ENCODE measurements at places on chromosomes 7 and 10. TPM values are rescaled to one million over a fixed set of nuclear protein-coding genes. Genes with fewer than 3 reads are reported as not detected.

DNA sequence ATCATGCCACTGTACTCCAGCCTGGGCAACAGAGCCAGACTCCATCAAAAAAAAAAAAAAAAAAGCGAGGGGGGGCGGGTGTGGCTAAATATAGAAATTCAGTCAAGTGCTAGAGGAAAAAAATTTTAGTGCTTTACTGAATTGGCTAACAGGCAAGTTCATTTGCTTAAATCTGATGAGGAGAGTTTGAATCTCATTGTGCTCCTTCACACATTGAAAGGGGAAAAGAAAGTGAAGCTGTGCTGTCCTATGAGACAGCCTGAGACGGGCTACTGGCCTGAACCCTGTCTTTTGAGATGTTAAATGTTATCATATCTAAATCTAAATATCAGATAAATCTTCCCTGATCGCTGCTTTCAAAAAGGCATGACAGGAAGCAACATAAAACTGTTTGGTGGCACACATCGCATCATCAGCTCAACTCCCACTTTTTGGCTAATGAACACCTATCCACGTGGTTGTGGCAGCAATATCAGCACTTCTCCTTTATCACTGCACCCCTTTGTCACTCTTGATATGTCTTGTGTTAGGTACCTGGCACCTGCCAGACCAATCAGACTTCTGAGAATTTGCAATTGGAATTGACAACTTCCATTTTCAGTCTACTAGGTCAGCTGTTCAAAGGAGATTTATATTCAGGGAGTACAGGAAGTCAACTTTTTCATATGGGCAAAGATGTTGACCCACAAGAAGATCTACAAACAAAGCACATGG is 14.0 kb upstream of the IFIT1B start:
- DNase-seq, result no peak
- peaks cover 28% of the 10 kb centered on the region for H3K4me1 ChIP-seq
- H3K4me3 ChIP-seq, result no peak overlapping the region
- H3K36me3 ChIP-seq, result no peaks in the 10 kb centered on the region

GRCh38 chr7:44990109-44991023 is 9.6 kb upstream of the CCM2 start:
- DNase-seq, result no peak
- H3K27me3 ChIP-seq, result no peaks in the 10 kb centered on the region
- H3K36me3 ChIP-seq, result peaks cover 1% of the 10 kb centered on the region
- H3K4me1 ChIP-seq, result peaks cover 6% of the 10 kb centered on the region
- H3K27ac ChIP-seq, result no peak overlapping the region

- no peak overlapping the region for H3K27ac ChIP-seq
- no peaks in the 10 kb centered on the region for H3K27me3 ChIP-seq
- H3K4me3 ChIP-seq, result no peak overlapping the region
- H3K36me3 ChIP-seq, result no peaks in the 10 kb centered on the region
- H3K4me1 ChIP-seq, result no peaks in the 10 kb centered on the region
These were observed 368.1 kb downstream of the CTNNA3 start for GRCh38 chr10:67327626-67328535.

- DNase-seq, result peak; percentile 82
- no peaks in the 10 kb centered on the region for H3K27me3 ChIP-seq
- H3K36me3 ChIP-seq, result no peaks in the 10 kb centered on the region
- no peaks in the 10 kb centered on the region for H3K4me1 ChIP-seq
- H3K4me3 ChIP-seq, result no peak overlapping the region
- H3K27ac ChIP-seq, result no peak overlapping the region
These were observed 27.2 kb downstream of the C10orf71 start for GRCh38 chr10:49325916-49326783.

- no peaks in the 10 kb centered on the region for H3K36me3 ChIP-seq
- peaks cover 42% of the 10 kb centered on the region for H3K4me1 ChIP-seq
- H3K4me3 ChIP-seq, result no peak overlapping the region
These were observed 6.2 kb downstream of the AVL9 start for GRCh38 chr7:32501522-32501921.

DNA sequence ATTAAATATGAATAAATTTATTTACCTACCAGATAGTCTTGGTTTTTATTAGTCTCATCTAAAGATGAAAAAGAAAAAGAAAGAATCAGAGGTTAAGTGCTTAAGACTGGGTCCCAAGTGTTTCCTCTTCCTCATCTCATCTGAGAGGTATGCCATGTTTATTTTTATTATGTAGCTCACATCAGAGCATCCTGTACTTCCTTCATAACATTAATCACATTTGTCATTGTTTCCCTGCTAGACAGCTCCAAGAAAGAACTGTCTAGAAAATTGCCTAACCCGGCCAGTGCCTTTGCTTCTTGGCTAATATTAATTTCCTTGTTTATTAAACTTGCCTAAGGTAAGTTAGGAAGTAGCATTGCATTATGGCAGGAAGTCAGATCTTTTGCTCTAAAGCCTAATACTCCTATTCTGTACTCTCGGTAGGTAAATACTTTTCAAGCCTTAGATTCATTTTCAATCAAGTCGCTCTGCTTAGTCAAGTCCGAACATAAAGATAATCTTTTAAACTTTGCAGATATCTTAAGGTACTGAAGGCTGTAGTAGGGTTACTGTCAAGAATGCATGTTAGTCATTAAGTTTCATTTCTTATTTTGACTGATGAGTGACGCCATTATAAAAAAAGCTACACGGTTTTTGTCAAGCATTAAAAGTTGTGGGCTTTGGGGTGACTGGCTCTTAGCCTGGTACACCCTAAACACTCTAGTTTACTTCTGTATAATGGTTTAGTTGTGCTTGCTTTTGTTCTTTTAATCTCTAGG is 47.4 kb downstream of the ZMYND11 start:
- H3K4me3 ChIP-seq, result no peak overlapping the region

DNA sequence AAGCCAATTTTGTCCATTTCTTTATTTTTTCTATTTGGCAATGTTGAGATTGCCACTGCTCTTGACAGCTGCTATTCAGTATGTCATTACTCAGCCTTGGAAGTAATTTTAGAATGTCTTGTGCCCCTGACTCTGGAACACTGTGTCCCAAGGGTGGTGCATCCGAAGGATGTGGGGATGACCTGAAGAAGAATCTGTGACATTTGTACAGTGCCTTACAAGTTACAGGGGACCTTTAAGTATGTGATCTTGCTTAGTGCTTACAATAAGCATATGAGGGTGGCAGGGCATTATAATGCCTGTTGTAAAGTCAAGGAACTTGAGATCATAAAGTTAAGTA is 239.5 kb downstream of the REEP3 start:
- DNase-seq, result no peak
- H3K4me3 ChIP-seq, result no peak overlapping the region
- H3K27ac ChIP-seq, result no peak overlapping the region

DNA sequence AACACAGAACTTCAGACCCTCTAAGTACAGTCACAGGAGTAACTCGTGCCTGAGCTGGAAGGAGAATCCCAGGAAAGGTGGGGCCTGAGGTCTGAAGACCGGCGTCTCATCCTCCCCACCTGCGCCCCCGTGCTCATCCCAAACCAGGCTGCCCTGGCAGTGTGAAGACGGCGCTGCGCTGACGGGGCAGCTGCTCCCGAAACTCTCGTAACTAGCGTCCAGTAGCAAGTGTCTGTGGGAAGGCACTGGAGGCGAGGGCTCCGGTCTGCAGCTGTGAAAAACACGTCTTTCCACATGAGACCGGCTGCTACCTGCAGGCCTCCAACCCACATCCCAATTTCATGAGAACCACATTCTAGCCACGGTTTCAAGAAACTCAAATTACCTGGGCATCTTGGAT is 136.6 kb upstream of the RNF32 start:
- no peak overlapping the region for H3K4me3 ChIP-seq
- DNase-seq, result no peak
- H3K36me3 ChIP-seq, result no peaks in the 10 kb centered on the region
- H3K4me1 ChIP-seq, result no peaks in the 10 kb centered on the region

GRCh38 chr7:7321681-7322080 is 139.3 kb downstream of the C1GALT1 start:
- no peak for DNase-seq
- no peak overlapping the region for H3K27ac ChIP-seq
- no peak overlapping the region for H3K4me3 ChIP-seq
- H3K27me3 ChIP-seq, result no peaks in the 10 kb centered on the region

GRCh38 chr10:71578069-71578468 is 141.5 kb downstream of the C10orf105 start:
- no peak for DNase-seq
- H3K36me3 ChIP-seq, result no peaks in the 10 kb centered on the region
- H3K4me1 ChIP-seq, result peaks cover 16% of the 10 kb centered on the region
- H3K27me3 ChIP-seq, result no peaks in the 10 kb centered on the region
- H3K27ac ChIP-seq, result no peak overlapping the region
- no peak overlapping the region for H3K4me3 ChIP-seq

DNA sequence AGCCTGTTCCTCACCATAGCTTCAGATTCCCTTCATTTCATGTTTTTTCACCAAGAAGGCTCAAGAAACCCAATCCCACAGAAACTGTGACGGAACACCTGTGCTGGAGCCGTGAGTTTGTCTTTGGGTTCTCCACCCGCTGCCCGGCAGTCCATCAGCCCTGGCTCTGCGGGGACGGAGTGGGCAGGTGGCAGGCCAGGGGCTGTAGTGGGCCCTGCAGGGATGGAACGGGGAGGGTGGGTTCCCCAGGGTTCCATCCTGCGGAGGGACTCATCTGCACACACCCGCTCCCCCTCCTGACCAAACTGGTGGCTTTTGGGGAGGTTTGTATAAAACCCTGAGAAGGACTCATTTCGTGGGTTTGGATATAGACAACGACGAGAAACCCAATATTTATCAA is 15.0 kb downstream of the CYP17A1 start:
- peaks cover 3% of the 10 kb centered on the region for H3K4me1 ChIP-seq
- H3K27ac ChIP-seq, result no peak overlapping the region
- no peaks in the 10 kb centered on the region for H3K27me3 ChIP-seq

GRCh38 chr10:35607475-35608327 is 2.6 kb downstream of the GJD4 start:
- peaks cover 14% of the 10 kb centered on the region for H3K4me1 ChIP-seq
- H3K27me3 ChIP-seq, result peaks cover 16% of the 10 kb centered on the region
- H3K4me3 ChIP-seq, result peak overlapping the region; percentile 60

DNA sequence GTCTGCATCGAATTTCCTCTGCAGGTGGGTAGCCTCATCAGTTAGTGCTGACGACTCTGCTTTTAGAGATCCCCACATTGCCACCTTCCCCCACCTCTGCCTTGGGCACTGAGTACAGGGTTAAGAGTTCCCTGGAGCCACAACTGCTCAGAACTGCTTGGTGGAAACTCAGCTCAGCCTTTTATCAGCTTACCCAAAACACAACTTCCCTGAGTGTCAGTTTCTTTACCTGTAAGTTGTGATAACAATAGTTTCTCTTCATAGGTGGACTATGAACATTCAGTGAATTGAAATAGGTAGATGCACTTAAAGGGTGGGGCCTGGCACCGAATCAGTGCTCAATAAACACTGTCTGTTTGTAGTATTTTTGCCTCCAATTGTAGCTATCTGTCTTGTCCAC is 11.3 kb downstream of the ASB13 start:
- DNase-seq, result no peak
- peaks cover 13% of the 10 kb centered on the region for H3K4me1 ChIP-seq
- H3K27ac ChIP-seq, result no peak overlapping the region
- H3K36me3 ChIP-seq, result peaks cover 14% of the 10 kb centered on the region
- no peak overlapping the region for H3K4me3 ChIP-seq

- H3K4me1 ChIP-seq, result peaks cover 80% of the 10 kb centered on the region
- no peaks in the 10 kb centered on the region for H3K27me3 ChIP-seq
- H3K4me3 ChIP-seq, result no peak overlapping the region
These were observed 135.0 kb downstream of the SEMA3C start for GRCh38 chr7:80783678-80784327.

DNA sequence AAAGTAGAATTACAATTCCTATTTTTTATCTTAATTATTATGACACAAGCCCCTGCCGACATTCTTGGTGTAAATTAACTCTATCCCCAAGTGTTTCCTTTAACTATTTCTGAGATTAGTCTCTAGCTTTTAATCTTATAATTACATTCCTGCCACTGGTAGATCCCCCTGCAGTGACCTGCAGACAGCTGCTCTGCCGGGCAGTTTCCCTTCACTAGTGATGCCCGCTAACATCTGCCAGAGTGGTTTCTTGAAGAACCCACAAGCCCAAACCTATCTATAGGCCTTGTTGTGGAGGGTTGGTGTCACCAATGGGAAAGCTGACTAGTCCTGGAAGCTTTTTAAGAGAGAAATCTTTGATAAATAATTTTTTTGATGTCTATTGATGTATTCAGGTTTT is 50.0 kb downstream of the ADAM22 start:
- no peak overlapping the region for H3K4me3 ChIP-seq
- no peak overlapping the region for H3K27ac ChIP-seq
- H3K36me3 ChIP-seq, result no peaks in the 10 kb centered on the region
- H3K27me3 ChIP-seq, result no peaks in the 10 kb centered on the region
- no peak for DNase-seq

DNA sequence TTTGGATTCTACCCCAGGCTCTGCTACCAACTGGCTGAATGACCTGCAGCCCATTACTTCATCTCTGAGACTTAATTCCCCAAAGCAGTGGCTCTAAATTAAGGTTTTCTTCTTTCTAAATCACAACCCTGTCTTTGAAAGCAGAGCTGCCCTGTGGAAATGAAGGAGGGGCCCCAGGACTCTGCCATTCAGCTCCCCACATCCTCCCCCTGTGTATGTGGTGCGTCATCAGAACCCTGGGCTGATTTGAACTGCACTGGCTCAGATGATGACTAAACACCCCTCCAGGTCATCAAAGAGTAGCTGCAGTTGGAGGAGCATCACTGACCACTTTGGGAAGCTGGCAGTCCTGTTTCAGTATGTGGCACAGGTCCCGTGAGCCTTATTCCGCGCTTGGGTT is 46.6 kb downstream of the BPGM start:
- H3K4me3 ChIP-seq, result no peak overlapping the region
- DNase-seq, result peak; percentile 90
- H3K27me3 ChIP-seq, result no peaks in the 10 kb centered on the region
- H3K27ac ChIP-seq, result no peak overlapping the region
- no peaks in the 10 kb centered on the region for H3K36me3 ChIP-seq

GRCh38 chr10:11396311-11396955 is 215.0 kb downstream of the USP6NL start:
- no peaks in the 10 kb centered on the region for H3K27me3 ChIP-seq
- no peak overlapping the region for H3K4me3 ChIP-seq
- no peaks in the 10 kb centered on the region for H3K4me1 ChIP-seq
- no peak overlapping the region for H3K27ac ChIP-seq
- no peaks in the 10 kb centered on the region for H3K36me3 ChIP-seq

- peak; percentile 79 for DNase-seq
- H3K27me3 ChIP-seq, result no peaks in the 10 kb centered on the region
- H3K27ac ChIP-seq, result no peak overlapping the region
- H3K4me1 ChIP-seq, result peaks cover 12% of the 10 kb centered on the region
- H3K36me3 ChIP-seq, result no peaks in the 10 kb centered on the region
These were observed 159.4 kb upstream of the COBL start for GRCh38 chr7:51476026-51476425.

The C10orf62 gene
- 0.46 TPM for total RNA-seq

The CCDC172 gene
- not detected for total RNA-seq

The TMEM176A gene
- 36.9 TPM for total RNA-seq

The TSPAN15 gene
- 40.3 TPM for total RNA-seq

The OR13A1 gene
- total RNA-seq, result not detected

The INMT gene
- total RNA-seq, result 176 TPM

The MSRB2 gene
- 36.0 TPM for total RNA-seq

The GBX1 gene
- not detected for total RNA-seq

The ZCCHC24 gene
- 118 TPM for total RNA-seq
